ENCODE measurements at places on chromosomes 6 and 20. TPM values are rescaled to one million over a fixed set of nuclear protein-coding genes. Genes with fewer than 3 reads are reported as not detected.
A peak's percentile ranks its signal among the peaks of the same experiment; 100 is the strongest.

DNA sequence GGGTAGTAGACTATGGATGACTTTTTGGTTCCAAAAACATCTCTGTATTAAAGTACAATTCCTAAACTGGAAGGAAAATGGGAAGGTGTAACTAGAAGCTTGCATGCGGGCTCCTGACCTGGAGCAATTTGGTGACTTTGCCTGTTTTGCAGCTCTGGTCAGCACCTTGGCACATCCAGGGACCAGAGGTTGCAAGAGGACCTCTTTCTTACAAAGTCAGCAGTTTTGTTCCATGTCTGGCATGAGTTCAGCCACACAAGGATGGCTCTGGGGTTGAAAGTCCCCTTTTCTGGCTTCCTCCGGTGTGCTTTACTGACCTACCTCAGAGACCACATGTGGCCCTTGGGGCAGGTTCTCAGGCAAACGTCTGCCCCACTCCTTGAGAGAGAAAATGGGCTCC is 22.7 kb upstream of the CD93 start:
- no peak overlapping the region for H3K27ac ChIP-seq
- H3K4me3 ChIP-seq, result no peak overlapping the region
- H3K27me3 ChIP-seq, result peaks cover 4% of the 10 kb centered on the region
- no peaks in the 10 kb centered on the region for H3K36me3 ChIP-seq
- no peaks in the 10 kb centered on the region for H3K4me1 ChIP-seq
- DNase-seq, result no peak

DNA sequence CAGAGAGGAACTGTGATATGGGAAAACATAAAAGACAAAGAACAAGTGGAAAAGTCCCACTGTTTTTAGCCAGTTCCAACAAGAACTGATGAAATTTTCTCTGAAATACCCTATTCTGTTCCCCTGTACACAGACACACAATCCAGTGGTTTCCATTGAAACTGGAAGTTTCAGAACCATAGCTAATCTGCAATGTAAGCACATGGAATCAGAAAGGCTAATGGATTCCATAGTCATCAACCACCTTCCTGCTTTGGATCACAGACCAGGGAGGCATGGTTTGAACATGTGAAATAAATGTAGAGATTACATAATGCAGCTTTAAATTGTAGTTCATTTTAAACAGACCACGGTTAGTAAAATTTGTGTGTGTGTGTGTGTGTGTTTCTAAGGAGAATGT is 242.1 kb downstream of the GJA1 start:
- no peaks in the 10 kb centered on the region for H3K27me3 ChIP-seq
- H3K27ac ChIP-seq, result no peak overlapping the region
- H3K36me3 ChIP-seq, result no peaks in the 10 kb centered on the region

GRCh38 chr6:120826253-120826652 is 508.0 kb downstream of the TBC1D32 start:
- H3K27ac ChIP-seq, result no peak overlapping the region
- no peaks in the 10 kb centered on the region for H3K27me3 ChIP-seq
- no peak overlapping the region for H3K4me3 ChIP-seq
- peak; percentile 57 for DNase-seq
- H3K36me3 ChIP-seq, result no peaks in the 10 kb centered on the region
- H3K4me1 ChIP-seq, result no peaks in the 10 kb centered on the region

- no peaks in the 10 kb centered on the region for H3K36me3 ChIP-seq
- no peak overlapping the region for H3K4me3 ChIP-seq
- no peak overlapping the region for H3K27ac ChIP-seq
- no peak for DNase-seq
Measured at GRCh38 chr6:5695260-5696245, 311.2 kb downstream of the NRN1 start.

GRCh38 chr6:168589275-168589674 is 148.3 kb downstream of the SMOC2 start:
- no peak overlapping the region for H3K4me3 ChIP-seq
- no peaks in the 10 kb centered on the region for H3K27me3 ChIP-seq
- DNase-seq, result no peak
- no peak overlapping the region for H3K27ac ChIP-seq
- H3K36me3 ChIP-seq, result no peaks in the 10 kb centered on the region
- H3K4me1 ChIP-seq, result no peaks in the 10 kb centered on the region

GRCh38 chr20:23187751-23188150 is 101.6 kb upstream of the CD93 start:
- no peaks in the 10 kb centered on the region for H3K36me3 ChIP-seq
- H3K4me1 ChIP-seq, result no peaks in the 10 kb centered on the region
- no peak for DNase-seq

- no peaks in the 10 kb centered on the region for H3K27me3 ChIP-seq
- H3K4me1 ChIP-seq, result no peaks in the 10 kb centered on the region
- no peak overlapping the region for H3K4me3 ChIP-seq
- no peak for DNase-seq
- no peak overlapping the region for H3K27ac ChIP-seq
Measured at GRCh38 chr20:6169251-6169650, 46.4 kb upstream of the FERMT1 start.

DNA sequence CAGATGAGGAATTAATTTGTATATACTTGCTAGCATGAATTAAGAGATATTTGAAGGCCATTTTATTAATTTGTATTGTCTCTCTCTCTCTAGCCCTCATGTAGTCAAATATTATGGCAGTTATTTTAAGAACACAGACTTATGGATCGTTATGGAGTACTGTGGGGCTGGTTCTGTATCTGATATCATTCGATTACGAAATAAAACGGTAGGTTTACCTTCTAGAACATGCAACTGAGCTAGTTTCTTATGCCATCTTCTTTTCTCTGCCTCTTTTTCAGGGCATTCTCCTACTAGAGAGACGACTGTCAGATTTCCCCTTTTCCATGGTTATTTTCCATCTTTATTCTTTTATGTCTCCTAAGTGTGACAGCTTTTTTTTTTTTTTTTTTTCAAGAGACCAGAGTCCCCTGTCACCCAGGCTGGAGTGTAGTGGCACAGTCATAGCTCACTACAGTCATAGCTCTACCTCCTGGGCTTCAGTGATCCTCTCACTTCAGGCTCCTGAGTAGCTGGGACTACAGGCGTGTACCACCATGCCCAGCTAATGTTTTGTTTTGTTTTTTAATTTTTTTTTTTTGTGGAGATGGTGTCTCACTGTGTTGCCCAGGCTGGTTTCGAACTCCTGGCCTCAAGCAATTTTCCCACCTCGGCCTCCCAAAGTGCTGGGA is 15.6 kb downstream of the STK4 start:
- H3K4me3 ChIP-seq, result no peak overlapping the region
- peak; percentile 55 for DNase-seq
- peak overlapping the region; percentile 70 for H3K27ac ChIP-seq
- H3K4me1 ChIP-seq, result peaks cover 64% of the 10 kb centered on the region
- H3K36me3 ChIP-seq, result peaks cover 70% of the 10 kb centered on the region
- no peaks in the 10 kb centered on the region for H3K27me3 ChIP-seq

- H3K4me1 ChIP-seq, result peaks cover 5% of the 10 kb centered on the region
- H3K4me3 ChIP-seq, result no peak overlapping the region
- DNase-seq, result no peak
- no peaks in the 10 kb centered on the region for H3K27me3 ChIP-seq
Measured at GRCh38 chr20:44696315-44696714, 18.9 kb upstream of the CCN5 start.

GRCh38 chr6:170129691-170130171 is 161.1 kb downstream of the DLL1 start:
- no peaks in the 10 kb centered on the region for H3K4me1 ChIP-seq
- no peak for DNase-seq
- H3K36me3 ChIP-seq, result no peaks in the 10 kb centered on the region
- no peak overlapping the region for H3K4me3 ChIP-seq

GRCh38 chr6:98946879-98947410 is 801 bp downstream of the FBXL4 start:
- peaks cover 22% of the 10 kb centered on the region for H3K36me3 ChIP-seq
- peak overlapping the region; percentile 97 for H3K4me3 ChIP-seq
- peaks cover 32% of the 10 kb centered on the region for H3K4me1 ChIP-seq
- peak; percentile 77 for DNase-seq
- peak overlapping the region; percentile 98 for H3K27ac ChIP-seq

DNA sequence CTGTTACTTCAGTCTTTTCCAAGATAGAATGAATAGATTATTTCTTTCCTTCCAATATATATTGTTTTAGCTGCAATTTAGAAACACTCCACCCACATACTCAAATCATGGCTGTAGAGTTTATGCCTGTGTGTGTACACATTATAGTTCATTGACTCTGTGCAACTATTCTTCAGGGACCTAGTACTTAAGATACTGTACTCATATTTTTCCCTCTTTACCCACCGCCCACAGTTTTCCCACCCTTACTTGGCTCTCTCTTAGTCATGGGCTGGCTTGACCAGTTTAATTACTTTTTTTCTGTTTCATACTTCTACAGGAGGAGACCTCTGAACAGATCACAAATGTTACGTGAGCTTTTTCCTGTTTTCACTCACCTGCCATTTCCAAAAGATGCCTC is 30.4 kb downstream of the C6orf89 start:
- no peak overlapping the region for H3K4me3 ChIP-seq
- no peak for DNase-seq
- peak overlapping the region; percentile 30 for H3K27ac ChIP-seq
- H3K36me3 ChIP-seq, result peaks cover 54% of the 10 kb centered on the region
- H3K27me3 ChIP-seq, result no peaks in the 10 kb centered on the region
- H3K4me1 ChIP-seq, result peaks cover 44% of the 10 kb centered on the region

DNA sequence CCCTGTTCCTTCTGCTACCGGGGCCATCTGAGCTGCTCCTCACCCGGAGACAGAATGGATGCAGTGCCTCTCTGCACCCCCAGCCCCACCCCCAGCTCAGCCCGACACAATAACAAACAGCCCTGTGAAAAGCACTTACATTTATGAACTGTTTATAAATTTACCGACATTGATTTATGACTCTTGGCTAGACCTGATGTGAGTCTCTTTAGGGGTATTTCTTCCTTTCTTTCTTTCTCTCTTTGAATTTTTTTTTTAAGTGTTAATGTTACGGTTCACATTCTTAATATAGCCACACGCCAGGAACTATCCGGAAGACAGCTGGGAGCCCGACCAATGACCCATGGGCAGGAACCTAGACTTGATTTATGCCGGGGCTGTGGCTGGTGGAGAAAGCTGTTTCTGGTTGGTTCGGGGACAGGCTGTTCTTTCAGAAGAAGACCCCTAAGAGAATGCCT is 266.3 kb downstream of the CDC5L start:
- H3K27me3 ChIP-seq, result peaks cover 2% of the 10 kb centered on the region
- H3K4me1 ChIP-seq, result peaks cover 17% of the 10 kb centered on the region
- no peaks in the 10 kb centered on the region for H3K36me3 ChIP-seq
- H3K4me3 ChIP-seq, result no peak overlapping the region
- H3K27ac ChIP-seq, result no peak overlapping the region

DNA sequence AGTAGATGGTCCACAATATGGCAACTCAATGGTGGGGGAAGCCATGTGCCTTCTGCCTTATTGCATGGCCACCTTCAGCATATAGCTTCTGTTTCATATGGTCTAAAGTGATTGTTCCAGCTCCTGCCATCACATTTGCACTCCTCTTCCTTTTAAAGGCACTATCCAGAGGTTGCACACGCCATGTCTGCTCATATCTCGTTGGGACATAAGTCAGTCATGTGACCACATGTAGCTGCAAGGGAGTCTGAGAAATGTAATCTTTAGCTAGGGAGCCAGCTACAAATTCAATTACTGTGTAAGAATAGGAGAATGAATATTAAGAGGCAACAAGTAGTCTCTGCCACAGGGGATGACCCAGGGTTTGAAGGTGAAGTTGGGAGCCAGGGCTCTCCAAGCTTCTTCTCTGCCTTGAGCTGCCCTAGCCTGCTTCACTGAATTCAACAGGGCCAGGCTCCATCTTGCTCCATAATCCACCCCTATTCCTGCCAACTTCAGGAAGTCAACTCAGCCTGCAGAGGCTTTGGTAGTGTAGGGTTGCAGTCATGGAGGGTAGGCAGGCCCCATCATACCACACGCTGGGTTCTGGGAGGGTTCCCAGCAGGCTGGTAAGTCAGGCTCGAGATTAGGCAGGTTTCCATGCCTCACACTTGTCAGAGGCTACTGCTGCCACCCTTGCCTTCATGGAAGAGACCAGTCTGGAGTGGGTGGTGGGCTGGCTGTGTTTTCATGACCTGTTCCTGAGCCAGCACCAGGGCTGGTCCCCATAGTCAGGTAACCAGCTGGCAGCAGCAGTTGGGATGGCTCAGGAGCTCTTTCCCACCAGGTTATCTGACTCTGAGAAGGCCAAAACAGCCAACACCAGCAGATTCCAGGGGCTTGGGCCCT is 56.7 kb upstream of the SAYSD1 start:
- peaks cover 13% of the 10 kb centered on the region for H3K36me3 ChIP-seq
- no peak overlapping the region for H3K27ac ChIP-seq
- no peak for DNase-seq
- H3K4me3 ChIP-seq, result no peak overlapping the region
- H3K4me1 ChIP-seq, result peaks cover 5% of the 10 kb centered on the region

GRCh38 chr6:54813892-54814291 is 32.7 kb upstream of the FAM83B start:
- no peaks in the 10 kb centered on the region for H3K36me3 ChIP-seq
- H3K27me3 ChIP-seq, result no peaks in the 10 kb centered on the region
- H3K4me1 ChIP-seq, result no peaks in the 10 kb centered on the region
- no peak for DNase-seq
- no peak overlapping the region for H3K27ac ChIP-seq

DNA sequence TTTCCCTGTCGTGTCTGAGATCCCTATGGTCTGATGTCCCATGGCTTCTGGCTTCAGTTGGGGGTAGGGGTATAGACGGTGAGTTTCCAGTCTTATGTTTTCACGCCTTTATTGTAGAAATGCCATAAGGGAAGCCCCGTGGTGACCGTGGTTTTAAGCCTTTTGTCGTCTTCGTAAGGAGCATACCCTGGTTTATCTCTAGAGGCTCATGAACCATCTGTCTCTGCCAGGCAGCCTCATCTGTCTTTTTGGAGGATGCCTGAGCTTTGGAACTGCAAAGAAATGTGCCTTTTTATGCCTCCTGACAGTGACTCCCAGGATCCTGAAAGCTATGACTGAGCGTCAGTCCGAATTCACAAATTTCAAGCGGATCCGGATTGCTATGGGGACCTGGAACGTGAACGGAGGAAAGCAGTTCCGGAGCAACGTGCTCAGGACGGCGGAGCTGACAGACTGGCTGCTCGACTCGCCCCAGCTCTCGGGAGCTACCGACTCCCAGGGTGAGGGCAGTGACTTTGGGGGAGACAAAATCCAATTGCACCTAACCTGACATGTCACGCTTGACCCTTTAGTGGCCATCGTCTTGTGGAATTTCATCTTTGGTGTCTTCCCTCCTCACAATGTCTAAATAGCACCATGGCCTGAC is 84.6 kb downstream of the SYNJ2 start:
- no peak overlapping the region for H3K4me3 ChIP-seq
- peaks cover 49% of the 10 kb centered on the region for H3K36me3 ChIP-seq
- DNase-seq, result no peak
- H3K27ac ChIP-seq, result no peak overlapping the region
- H3K27me3 ChIP-seq, result no peaks in the 10 kb centered on the region

- DNase-seq, result no peak
- H3K4me1 ChIP-seq, result no peaks in the 10 kb centered on the region
- no peak overlapping the region for H3K27ac ChIP-seq
- H3K36me3 ChIP-seq, result no peaks in the 10 kb centered on the region
- H3K4me3 ChIP-seq, result no peak overlapping the region
Measured at GRCh38 chr6:4973415-4973814, 30.4 kb downstream of the RPP40 start.

The SRMS gene
- total RNA-seq, result not detected

The PPP1R14C gene
- 0.21 TPM for total RNA-seq

The SHLD1 gene
- total RNA-seq, result 8.6 TPM

The BTN3A1 gene
- total RNA-seq, result 33.2 TPM

The ENPP4 gene
- 6.0 TPM for total RNA-seq

The TTBK1 gene
- total RNA-seq, result 0.72 TPM

The PNPLA1 gene
- not detected for total RNA-seq

The EBF4 gene
- total RNA-seq, result 7.6 TPM

The NKAPL gene
- not detected for total RNA-seq

The IL17F gene
- not detected for total RNA-seq

The THBS2 gene
- not detected for total RNA-seq

The TREML2 gene
- 3.5 TPM for total RNA-seq

The KIF25 gene
- not detected for total RNA-seq

The VIP gene
- total RNA-seq, result not detected

Measured in activated CD4-positive, alpha-beta T cell treated with anti-CD3 and anti-CD28 coated beads, Interleukin-2, amount 10 ng/mL, durations not matched to agents 24 days and 14 days (primary cell).